ENCODE measurements at places on chromosomes 2 and 18.

DNA sequence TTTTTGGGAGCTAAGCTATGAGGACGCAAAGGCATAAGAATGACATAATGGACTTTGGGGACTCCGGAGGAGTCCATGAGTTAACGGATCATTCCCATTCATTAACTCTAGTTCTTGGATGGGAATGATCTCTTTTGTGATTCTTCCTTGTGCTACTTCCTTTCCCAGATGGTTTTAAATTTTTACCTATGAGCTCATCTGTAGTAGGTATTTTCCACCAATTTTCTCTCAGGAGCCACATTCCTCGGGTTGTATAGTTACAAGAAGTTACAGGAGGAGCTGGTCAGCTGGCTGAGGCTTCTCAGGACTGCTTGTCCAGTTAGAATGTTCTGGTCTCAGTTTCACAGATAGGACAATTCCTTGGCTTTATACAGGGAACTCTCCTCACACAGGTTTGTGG lies 42.9 kb upstream of the LPIN2 start:
- DNase-seq: no peak

- no peak for DNase-seq
Measured at GRCh38 chr2:148936857-148937450, 61.9 kb downstream of the KIF5C start.

- no peak for DNase-seq
Measured at GRCh38 chr2:73983322-73984202, 1.1 kb upstream of the TET3 start.

DNA sequence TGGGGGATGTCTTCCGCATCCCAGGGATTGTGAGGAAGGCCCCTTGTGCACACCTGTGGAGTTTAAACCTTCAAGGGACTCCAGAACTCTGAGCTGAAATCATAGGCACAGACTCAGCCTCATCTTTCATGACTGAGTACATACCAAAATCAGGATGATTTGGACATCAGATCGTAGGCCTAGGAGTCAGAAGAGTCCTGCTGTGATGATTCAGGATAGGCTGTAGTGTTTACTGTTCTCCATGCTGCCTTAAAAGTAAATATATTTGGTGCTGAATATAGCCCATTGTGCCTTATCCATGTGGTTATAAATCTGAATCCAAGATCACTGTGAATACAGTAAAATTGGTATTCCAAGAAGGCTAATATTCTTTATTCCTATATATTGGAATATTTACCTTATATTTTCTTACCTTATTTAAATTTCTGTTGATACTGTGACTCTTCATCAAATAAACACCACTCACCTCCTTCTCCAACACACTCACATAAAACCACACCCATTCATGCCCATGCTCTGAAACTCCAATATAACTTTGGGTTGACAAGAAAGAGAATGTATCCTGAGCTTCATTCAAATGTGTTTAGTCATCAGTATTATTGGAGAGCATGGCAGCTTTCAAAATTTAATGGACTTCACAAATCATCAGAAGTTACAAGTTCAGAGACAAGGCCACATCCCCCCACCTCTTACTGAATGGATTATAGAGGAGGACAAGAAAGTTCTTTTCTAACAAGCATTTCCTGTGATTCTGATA lies 561.4 kb upstream of the LINC00305 start:
- no peak for DNase-seq

GRCh38 chr18:45557779-45558178 lies 57.5 kb upstream of the SLC14A2 start:
- DNase-seq: no peak
